ENCODE measurements at places on chromosomes 5 and 9. TPM values are rescaled to one million over a fixed set of nuclear protein-coding genes. Genes with fewer than 3 reads are reported as not detected.

- H3K36me3 ChIP-seq = no peaks in the 10 kb centered on the region
- DNase-seq = no peak
- H3K27ac ChIP-seq = no peak overlapping the region
- H3K4me1 ChIP-seq = no peaks in the 10 kb centered on the region
- H3K27me3 ChIP-seq = no peaks in the 10 kb centered on the region
These were observed 231.4 kb downstream of the NR2F1-AS1 start for GRCh38 chr5:93349613-93350012.

GRCh38 chr5:100762108-100762507, 141.0 kb downstream of the ST8SIA4 start:
- no peak overlapping the region for H3K27ac ChIP-seq
- no peak for DNase-seq
- no peaks in the 10 kb centered on the region for H3K4me1 ChIP-seq
- H3K4me3 ChIP-seq = no peak overlapping the region

DNA sequence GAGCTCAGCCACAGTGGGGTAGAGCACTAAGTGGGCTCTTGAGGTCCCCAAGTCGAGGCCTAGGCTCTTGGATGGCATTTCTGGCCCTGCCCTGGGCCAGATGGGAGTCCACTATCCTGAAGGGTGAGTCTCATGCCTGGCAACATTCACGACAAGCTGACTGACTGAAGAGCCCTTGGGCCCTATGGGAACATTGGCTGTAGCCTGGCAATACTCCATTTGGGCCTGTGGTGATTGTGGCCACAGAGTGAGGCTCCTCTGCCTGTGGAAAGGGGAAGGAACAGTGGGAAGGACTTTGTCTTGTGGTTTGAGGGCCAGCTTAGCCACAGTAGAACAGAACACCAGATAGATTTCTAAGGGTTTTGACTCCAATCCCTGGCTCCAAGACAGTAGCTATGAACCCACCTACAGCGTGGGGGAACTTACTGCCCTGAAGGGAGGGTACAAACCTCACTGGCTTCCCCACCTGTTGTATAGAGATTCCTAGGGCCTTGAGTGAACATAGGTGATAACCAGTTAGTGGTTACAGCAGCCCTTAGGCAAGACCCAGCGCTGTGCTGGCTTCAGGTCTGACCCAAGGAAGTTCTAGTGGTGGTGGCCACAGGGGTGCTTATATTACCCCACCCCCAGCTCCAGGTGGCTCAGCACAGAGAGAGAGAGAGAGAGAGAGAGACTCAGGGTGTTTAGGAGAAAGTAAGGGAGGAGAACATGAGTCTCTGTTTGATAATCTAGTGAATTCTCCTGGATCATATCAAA, 72.4 kb downstream of the KIAA0825 start:
- no peaks in the 10 kb centered on the region for H3K36me3 ChIP-seq
- no peak for DNase-seq
- no peak overlapping the region for H3K4me3 ChIP-seq
- no peaks in the 10 kb centered on the region for H3K4me1 ChIP-seq
- H3K27ac ChIP-seq = no peak overlapping the region
- H3K27me3 ChIP-seq = no peaks in the 10 kb centered on the region

DNA sequence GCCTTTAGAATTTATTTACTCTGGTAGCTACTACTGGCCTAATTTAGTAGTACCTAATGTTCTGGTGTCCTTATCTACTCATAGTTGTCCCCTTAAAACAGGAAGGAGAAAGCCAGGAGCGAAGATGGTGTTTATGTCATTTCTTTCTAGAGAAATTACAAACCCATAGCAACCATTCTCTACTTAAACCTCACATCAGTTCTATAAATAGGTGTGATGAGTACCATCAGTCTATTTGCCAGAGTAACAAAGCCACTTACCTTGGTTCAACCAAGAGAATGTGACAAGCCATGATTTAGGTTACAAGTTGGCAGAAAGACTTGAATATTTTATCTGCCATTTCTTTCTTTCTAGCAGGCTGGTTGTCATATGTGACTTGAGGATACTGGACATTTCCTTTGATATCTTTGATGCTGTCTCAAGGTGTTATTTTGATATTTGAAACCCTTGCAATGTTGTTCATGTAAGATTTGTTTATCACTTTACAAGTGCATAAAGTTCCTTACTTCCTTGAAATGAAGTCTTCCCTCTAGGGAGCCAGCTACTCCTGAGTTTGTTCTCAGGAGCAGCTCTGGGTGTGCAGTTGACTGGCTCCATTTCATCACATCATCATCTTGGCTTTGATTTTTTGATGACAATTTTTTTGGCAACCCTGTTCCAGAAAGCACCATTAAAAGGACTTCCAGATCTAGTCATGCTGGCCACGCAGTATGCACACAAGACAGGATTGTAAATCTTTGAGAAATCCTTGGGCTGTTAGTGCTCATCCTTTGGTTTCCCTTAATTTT, 286.8 kb downstream of the ARHGAP26 start:
- peaks cover 61% of the 10 kb centered on the region for H3K4me1 ChIP-seq
- peak overlapping the region; percentile 77 for H3K4me3 ChIP-seq
- DNase-seq = no peak
- 0 out of 2 replicates have a peak, but pooled peaks cover 6% of the 10 kb centered on the region for H3K36me3 ChIP-seq

DNA sequence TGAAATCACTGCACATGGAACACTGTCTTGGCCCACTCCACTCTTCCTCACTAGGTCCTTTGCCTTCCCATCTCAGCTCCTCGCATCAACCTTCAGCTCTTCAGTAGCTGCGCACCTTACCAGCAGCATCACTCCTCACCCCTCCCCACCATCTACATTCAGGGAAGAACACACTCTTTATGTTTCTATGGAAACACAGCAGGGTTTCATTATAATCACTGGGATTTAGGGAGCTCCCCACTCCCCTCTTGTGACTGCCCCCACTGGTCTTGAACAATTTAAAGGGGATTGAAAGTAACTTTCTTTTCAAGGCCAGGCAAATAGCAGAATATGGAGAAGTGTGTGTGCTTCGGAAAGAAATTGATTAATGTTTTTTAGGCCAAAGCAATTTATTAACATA, 111.2 kb downstream of the INSYN2B start:
- H3K27me3 ChIP-seq = no peaks in the 10 kb centered on the region
- no peak overlapping the region for H3K27ac ChIP-seq

- no peaks in the 10 kb centered on the region for H3K27me3 ChIP-seq
- no peaks in the 10 kb centered on the region for H3K36me3 ChIP-seq
- no peak overlapping the region for H3K4me3 ChIP-seq
- no peak for DNase-seq
- no peaks in the 10 kb centered on the region for H3K4me1 ChIP-seq
These were observed 385.8 kb upstream of the PCSK5 start for GRCh38 chr9:75504721-75505120.

GRCh38 chr9:107647611-107648010, 158.0 kb upstream of the KLF4 start:
- H3K27me3 ChIP-seq = peaks cover 3% of the 10 kb centered on the region
- H3K4me3 ChIP-seq = no peak overlapping the region
- H3K4me1 ChIP-seq = no peaks in the 10 kb centered on the region
- no peak overlapping the region for H3K27ac ChIP-seq
- no peak for DNase-seq

GRCh38 chr9:114524247-114524681, 19.0 kb upstream of the WHRN start:
- no peaks in the 10 kb centered on the region for H3K36me3 ChIP-seq
- H3K27ac ChIP-seq = no peak overlapping the region
- no peak overlapping the region for H3K4me3 ChIP-seq
- DNase-seq = no peak
- H3K4me1 ChIP-seq = no peaks in the 10 kb centered on the region

DNA sequence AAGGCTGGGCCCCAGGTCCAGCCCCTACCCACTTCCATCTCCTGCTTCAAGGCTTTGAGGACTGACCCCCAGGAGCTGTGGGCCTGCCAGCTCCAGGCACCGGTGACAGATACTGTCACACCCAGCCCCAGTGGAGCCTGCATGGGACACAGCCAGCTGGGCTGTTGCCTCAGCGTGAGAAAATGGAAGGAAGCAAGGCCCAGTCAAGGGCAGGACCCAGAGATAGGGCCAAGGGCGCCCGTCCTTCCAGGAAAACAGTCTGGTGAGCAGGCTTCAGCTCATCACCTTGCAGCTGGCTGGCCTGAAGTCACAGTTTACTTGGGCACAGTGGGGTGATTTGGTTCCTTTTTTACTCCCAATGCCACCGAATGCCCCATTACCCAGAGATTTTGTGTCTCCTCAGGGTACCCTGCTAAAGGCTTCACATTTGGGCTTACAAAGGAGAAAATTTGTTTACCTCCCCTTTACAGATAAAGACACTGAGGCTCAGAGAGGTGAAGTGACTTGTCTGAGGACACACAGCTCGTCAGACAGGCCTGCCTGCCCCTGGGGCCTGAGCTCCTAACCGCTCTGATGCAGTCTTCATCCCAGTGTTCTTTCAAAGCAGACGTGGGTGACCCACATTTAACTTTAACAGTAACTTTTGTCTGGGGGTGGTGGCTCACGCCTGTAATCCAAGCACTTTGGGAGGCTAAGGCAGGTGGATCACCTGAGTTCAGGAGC, 21.5 kb upstream of the WDR38 start:
- H3K27me3 ChIP-seq = no peaks in the 10 kb centered on the region
- DNase-seq = no peak
- no peaks in the 10 kb centered on the region for H3K36me3 ChIP-seq

DNA sequence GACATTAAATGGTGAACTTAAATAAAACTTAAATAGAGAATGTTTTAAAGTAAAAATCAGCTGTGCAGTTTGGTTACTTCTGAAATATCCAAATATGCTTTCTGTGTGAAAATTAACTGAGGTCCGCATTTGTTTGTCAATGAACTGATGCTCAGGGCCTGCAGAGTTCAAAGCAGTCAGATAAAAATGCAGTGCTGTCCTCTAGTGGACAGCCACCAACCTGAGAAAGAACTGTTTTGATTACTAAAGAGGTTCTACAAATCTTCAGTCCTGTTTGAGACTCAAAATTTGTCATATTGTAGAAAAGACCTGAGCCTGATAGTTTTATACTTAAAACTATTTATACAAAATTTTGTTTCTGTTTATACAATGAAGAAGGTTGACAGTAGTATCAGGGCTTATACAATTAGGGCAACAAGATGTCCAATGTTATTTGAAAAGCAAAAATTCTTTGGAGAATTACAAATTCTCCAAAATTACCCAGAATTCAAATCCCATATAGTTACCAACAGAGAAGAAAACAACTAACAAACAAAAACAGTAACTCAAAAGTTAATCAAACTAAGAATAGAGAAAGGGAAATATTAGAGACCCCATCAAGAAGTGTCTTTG, 232.3 kb upstream of the TBCA start:
- DNase-seq = no peak
- peaks cover 3% of the 10 kb centered on the region for H3K4me1 ChIP-seq
- H3K27ac ChIP-seq = no peak overlapping the region

DNA sequence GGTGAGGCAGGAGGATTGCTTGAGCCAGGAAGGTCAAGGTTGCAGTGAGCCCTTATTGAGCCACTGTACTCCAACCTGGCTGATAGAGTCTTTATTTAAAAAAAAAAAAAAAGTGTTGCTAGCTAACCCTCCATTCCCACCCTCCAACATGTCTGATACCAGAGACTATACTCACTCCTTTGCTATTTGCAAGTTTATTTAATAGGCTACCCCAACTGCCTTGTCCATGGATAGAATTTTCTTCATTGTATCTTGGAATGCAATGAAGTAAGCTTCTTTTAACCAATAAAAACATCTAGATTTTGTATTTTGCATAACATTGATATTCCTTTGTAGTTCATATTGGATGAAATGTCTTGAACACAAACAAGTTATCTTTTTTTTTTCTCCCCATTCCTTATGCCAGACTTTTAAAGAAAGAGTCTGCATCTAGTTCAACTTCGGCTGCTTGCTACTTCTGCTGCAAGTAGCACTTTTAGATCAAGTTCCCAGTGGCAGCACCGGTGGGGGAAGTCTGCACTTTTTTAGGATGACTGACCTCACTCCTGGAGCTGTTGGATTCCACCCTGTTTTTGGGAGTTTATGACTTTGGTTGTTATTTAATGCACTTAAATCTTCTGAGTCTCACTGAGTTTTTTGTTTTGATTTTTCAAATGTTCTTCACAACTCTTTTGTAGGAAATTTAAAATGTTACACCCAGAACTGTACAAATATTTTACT, 112.5 kb downstream of the UHRF2 start:
- no peak for DNase-seq
- no peak overlapping the region for H3K27ac ChIP-seq
- no peak overlapping the region for H3K4me3 ChIP-seq

- H3K4me1 ChIP-seq = peaks cover 4% of the 10 kb centered on the region
- H3K27me3 ChIP-seq = no peaks in the 10 kb centered on the region
- no peak for DNase-seq
- no peaks in the 10 kb centered on the region for H3K36me3 ChIP-seq
- 0 out of 2 replicates have a peak overlapping the region, but pooled peaks have one; percentile 62 for H3K4me3 ChIP-seq
- no peak overlapping the region for H3K27ac ChIP-seq
These were observed 96.4 kb upstream of the SELENOP start for GRCh38 chr5:42908086-42908485.

GRCh38 chr5:134592141-134592746, 40.4 kb downstream of the SAR1B start:
- no peak overlapping the region for H3K4me3 ChIP-seq
- peak overlapping the region; percentile 31 for H3K27ac ChIP-seq
- H3K27me3 ChIP-seq = no peaks in the 10 kb centered on the region
- no peak for DNase-seq

Gene PNPLA7
- total RNA-seq = 0.43 TPM

Gene PKD2L2
- not detected for total RNA-seq

Gene TMEM171
- not detected for total RNA-seq

Gene HMCN2
- total RNA-seq = not detected

Gene RASA1
- total RNA-seq = 26.9 TPM

Gene FAM81B
- not detected for total RNA-seq
